ENCODE measurements at places on chromosomes 13 and 19.

DNA sequence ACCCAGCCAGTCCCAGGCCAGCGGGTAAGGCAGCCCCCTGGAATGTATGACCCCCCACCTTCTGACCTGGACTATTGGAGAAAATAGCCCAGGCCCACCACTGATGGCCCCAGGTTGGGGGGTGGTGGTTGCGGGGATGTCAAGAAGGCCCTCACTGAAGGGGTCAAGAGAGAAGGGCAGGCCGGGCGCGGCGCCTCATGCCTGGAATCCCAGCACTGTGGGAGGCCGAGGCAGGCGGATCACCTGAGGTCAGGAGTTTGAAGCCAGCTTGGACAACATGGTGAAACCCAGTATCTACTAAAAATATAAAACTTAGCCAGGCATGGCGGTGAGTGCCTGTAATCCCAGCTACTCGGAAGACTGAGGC is 1.5 kb upstream of the ADAMTSL5 start:
- no peak for DNase-seq

- no peak for DNase-seq
Measured at GRCh38 chr13:66378894-66379293, 851.2 kb downstream of the PCDH9 start.

- DNase-seq = no peak
Measured at GRCh38 chr13:60152904-60153303, 10.8 kb downstream of the DIAPH3 start.

- DNase-seq = no peak
Measured at GRCh38 chr19:50705422-50706019, 14.1 kb downstream of the SHANK1 start.

DNA sequence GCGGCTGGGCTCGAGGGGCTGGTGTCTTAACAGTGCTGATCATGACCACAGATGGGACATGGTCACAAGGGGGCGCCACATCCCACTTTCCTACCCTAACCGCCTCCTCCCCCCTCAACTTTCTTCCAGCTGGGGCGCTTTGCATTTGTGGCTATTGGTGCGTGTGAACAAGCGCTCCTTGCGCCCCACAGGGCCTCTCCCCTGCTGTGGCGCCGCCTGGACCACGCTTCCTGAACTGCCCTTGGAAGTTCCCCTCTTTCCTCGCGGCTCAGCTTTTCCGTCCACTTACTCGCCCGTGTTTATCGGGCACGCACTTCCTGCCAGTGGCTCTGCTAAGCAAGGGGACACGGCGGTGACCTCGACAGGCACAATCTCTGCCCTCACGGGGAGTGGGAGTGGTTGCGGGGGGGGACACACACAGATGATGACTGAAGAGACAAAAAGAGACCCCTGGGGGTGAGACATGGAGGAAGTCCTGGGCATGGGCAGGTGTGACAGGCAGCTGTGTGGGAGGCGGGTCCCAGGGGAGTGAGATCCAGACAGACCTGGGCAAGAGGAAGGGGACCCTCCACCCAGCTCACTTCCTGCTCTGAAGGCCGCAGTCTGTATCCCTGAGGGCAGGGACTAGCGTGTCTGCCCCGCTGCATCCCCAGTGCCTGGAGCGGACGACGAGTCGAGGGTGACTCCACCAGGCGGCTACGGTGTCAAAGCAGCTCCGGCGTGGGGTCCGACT is 40.3 kb downstream of the ZNF787 start:
- peak; percentile 58 for DNase-seq

- no peak for DNase-seq
Measured at GRCh38 chr19:54160182-54160811, 776 bp upstream of the LENG1 start.

GRCh38 chr19:40104754-40105153 is 14.0 kb upstream of the ZNF780A start:
- DNase-seq = no peak

DNA sequence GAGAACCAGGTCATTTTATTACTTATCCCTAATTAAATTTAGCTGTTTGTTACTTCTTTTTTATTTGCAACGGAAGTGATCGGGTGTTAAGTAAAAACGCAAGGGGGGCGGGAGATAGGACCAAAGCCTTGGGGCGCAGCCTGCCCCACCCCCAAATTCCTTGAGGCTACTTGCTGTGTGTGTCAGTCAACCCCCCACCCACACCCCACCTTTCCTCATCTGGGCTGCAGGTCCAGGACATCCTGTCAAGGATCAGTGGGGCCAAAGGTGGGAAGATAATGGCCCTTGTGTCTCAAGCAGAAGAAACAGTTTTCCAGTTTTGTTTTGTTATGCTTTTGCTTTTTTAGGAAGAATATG is 1.2 kb upstream of the FOXO1 start:
- peak; percentile 46 for DNase-seq

DNA sequence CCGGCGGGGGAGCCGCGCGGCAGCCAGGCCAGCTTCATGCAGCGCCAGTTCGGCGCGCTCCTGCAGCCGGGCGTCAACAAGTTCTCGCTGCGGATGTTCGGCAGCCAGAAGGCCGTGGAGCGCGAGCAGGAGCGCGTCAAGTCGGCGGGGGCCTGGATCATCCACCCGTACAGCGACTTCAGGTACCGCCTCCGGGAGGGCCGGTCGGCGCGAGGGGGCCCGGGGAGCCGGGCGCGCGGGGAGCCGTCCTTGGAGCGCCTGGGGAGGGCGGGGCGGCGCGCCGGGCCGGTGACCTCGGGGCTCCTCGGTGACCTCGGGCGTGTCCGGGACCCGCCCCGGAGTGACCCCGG is 690 bp downstream of the HCN2 start:
- DNase-seq = no peak

DNA sequence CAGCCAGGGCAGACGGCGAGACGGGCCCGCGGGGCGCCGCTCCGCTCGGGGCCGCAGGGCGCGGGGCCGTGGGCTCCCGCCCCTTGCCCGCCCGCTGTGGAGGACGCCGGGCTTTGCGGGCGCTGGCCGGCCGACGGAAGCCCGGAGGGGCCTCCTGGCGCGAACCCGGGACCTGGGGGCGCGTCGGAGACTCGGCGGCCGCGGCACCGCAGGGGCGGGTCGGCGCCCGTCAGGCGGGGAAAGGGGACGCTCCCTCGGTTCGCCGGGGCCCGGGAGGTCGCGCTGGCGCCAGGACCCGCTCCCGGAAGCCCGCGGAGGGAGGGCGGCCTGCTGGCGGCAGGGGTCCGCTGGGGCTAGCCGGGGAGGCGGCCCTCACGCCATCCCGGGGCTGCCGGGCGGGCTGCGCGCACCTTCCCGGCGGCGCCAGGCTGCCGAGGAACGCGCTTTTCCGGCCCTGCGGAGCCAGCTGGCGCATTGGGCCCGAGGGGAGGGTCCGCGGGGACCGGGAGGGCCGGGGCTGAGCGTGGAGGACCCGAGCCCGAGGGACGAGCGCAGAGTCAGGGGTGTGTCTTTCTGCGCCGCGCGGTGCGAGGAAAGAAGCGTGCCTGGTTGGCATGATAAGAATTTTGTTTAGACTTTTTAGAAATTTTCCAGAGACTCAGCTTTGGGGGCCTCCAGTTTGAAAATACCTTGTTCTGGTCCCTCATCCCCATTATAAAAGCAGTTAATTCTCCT is 511 bp downstream of the GARRE1 start:
- DNase-seq = peak; percentile 52

- peak; percentile 71 for DNase-seq
Measured at GRCh38 chr19:46954993-46955812, 64.4 kb upstream of the NPAS1 start.

GRCh38 chr19:50486823-50487515 is 10.3 kb upstream of the GARIN5A start:
- DNase-seq = peak; percentile 71

GRCh38 chr13:44300895-44301638 is 72.6 kb upstream of the SERP2 start:
- no peak for DNase-seq

- no peak for DNase-seq
Measured at GRCh38 chr13:45828256-45828968, 23.1 kb downstream of the SIAH3 start.

GRCh38 chr19:54299126-54299498 is 13.9 kb downstream of the LILRA5 start:
- no peak for DNase-seq

- DNase-seq = no peak
Measured at GRCh38 chr19:5434351-5434917, 20.8 kb upstream of the ZNRF4 start.

- peak; percentile 68 for DNase-seq
Measured at GRCh38 chr13:77779552-77780272, 82.2 kb downstream of the SLAIN1 start.

DNA sequence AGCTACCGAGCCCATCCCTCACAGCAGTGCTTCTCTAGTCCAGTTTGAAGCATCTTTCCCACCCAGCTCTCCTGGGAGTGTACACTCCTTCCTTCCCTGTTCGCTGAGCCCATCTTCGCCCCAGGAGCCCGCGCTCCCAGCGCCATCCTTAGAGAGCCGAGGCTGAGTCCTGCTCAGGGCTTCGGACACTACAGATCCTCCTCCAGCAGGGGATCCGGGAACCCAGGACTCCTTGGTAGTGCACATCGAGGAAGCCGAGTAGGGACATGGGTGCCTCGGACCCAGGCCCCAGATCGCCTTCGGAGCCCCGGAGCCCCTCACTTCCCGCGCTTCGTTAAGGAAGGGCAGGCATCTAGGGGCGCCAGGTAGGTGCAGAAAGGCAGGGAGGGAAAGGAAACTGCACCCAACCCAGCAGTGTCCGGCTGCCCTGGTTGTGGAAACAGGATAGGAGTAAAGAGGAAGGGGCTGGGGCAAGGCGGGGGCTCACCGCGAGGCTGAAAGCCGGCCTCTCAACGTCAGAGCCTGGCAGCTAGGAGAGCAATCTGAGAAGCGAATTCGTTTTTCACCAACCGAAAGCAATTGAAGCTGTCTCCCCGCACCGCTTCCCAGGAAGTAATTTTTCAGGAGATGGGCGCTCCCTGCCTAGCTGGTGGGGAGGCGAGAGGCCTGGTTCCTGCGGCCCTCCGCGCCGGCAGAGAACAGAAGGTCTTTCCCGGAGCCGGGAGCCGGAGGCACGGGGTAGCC is 1.0 kb downstream of the PDX1 start:
- no peak for DNase-seq

DNA sequence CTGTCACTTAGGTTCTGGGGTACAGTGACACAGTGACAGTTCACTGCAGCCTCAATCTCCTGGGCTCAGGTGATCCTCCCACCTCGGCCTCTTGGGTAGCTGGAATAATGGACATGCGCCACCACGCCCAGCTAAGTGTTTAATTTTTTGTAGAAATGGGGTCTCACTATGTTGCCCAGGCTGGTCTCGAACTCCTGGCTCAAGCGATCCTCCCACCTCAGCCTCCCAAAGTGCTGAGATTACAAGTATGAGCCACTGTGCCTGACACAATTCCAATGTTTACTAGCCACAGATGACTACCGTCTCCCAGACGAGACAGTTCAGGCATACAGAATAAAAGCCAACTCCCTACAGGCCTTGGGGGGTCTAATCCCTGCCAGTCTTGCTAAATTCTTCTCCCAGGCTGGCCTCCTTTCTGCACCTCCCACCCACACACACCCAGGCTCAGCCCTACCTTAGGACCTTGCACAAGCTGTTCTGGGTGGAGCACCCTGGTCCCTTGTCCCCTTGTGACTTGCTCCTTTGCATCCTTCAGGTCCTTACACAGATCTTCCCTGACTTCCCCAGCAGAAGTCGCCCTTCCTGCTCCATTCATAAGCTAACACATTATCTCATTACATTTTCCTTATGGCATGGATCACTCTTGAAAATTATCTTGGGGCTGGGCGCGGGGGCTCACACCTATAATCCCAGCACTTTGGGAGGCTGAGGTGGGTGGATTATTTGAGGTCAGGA is 106.4 kb downstream of the INSR start:
- no peak for DNase-seq

DNA sequence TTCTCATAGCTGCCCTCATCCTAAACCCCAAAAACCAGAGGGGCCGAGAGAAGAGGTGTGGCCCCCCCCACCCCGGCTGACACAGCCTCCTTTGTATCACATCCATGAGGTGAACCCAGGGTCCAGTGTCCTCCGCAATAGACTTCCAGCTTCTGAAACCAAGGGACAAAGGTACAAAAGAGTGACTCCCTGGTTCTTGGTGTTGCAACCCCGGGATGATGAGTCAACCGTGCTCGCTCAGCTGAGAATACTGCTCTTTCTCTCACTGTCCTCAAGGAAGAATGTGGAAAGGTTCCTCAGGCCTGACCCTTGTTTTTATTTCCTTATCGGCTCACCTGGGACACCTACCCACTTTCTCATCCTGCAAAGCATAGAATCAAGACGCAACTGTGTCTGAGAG is 5.5 kb downstream of the SLC15A1 start:
- DNase-seq = no peak

DNA sequence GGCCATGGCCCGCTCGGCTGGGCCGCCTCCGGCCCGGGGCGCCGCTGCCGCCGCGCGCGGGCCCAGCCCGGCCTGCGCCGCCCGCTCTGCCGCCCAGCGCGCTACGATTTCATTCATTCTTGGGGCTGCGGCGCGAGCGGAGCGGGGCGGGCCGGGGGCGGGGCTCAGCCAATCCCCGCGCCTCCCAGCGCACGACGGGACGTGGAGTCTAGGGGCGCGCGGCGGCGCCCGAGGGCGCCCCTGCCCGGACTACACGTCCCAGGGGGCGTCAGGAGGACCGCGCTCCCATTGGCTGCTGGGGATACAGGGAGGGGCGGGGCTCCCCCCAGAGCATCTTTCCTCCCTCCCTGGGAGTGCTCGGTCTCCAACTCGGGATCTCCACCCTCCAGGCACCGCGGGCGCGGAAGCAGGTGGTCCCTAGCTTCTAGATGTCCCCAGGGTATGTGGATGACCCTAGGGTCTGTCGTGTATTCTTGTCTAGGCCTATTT is 5.6 kb upstream of the DPF1 start:
- DNase-seq = peak; percentile 79

DNA sequence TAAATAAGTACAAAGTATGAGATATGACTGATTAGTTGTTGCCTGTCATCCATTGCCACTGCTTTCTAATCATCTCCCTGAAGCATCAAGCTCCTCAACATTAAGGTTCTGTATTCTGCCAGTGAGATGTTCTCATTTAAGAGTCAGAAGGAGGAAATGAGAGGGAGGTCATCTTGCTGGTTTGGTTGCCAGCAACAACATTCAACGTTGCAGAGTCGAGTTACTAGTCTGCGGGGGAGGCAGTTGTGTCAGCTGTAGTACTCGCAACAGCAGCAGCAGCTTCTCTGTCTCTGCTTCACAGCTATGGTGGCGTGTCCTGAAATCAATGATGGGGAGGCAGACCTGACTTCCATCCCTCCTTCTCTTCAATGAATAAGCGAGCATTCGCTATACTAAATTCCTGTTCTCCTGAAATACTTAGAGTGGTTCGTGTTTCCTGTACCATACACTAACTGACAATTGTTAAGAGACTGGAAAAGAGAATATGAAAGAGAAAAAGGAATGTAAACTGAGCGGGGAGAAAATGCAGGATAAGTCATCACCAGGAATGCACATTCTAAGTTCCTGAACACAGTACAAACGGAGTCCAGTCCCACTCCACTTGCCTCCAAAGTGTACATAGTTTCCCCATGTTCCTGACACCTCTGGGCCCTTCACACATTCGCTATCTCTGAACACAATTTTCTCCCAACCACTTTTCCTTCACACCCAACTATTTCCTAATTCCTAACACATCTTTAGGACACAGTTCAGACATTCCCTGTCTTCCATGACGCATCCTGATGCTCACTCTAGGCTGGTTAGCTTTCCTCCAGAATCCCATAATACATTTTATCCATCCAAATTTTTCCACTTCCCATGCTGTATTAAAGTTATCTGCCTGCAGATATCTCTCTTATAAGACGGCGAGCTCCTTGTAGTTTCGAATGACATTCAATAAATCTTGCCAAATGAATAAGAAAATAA is 263.0 kb downstream of the KLF12 start:
- no peak for DNase-seq
